ENCODE measurements at places on chromosomes 6 and 20.

GRCh38 chr6:161631676-161632194 lies 357.9 kb upstream of the AGPAT4 start:
- no peak for DNase-seq

- no peak for DNase-seq
Measured at GRCh38 chr20:62477669-62478455, 2.1 kb upstream of the GATA5 start.

- no peak for DNase-seq
Measured at GRCh38 chr20:22093122-22093521, 387.7 kb downstream of the PAX1 start.

GRCh38 chr20:22686097-22686496 lies 101.7 kb upstream of the FOXA2 start:
- DNase-seq, result no peak

GRCh38 chr6:14095437-14095836 lies 22.1 kb upstream of the CD83 start:
- no peak for DNase-seq

GRCh38 chr6:111572216-111572706 lies 33.4 kb downstream of the TRAF3IP2 start:
- no peak for DNase-seq

DNA sequence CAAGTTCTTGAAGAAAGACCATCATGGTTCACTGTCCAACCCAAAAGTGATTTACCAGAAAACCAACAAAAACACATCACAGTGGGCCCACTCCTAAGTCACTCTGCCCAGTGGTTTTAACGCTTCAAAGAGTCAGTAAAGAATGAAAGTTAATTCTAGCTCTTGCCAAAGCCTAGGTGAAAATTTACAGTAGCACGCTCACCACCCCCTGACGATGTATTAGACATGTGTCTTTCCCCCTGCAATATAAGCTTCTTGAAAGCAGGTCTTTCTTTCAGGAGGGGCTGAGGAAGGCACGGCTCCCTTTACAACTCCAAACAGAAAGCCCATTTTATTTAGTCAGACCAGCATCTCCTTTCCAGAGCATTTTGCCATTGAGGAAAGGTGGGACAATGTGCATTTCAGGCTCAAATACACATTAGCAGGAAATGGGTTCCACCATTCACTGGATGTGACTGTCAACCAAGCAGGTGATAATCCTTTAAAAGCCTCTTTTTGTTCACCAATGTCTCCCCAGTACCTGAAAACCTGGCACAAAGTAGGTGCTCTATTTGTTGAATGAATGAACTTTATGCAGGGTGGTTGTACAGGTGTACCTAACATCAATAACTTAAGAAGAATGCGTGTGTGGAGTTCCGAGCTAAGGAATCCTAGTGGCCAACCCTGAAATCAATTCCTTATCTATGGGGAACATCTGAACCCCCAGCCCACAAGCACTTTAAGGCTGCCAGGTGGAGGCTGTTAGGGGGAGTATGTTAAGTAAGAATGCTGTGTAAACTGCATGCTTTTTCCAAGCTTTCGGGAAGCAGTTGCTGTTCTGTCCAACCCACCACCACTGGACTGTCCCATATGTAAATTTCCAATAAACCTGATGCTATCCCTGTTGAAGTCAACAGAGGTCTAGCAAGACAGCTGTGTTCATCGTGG lies 11.4 kb downstream of the EZR start:
- no peak for DNase-seq

- DNase-seq, result no peak
Measured at GRCh38 chr6:73515204-73515655, 5.6 kb downstream of the EEF1A1 start.

GRCh38 chr6:95185874-95186273 lies 391.5 kb upstream of the MANEA start:
- no peak for DNase-seq

GRCh38 chr6:11953641-11954040 lies 58.5 kb upstream of the HIVEP1 start:
- no peak for DNase-seq

GRCh38 chr6:13081189-13081563 lies 247.2 kb downstream of the TBC1D7 start:
- no peak for DNase-seq

GRCh38 chr6:107470364-107470763 lies 11.0 kb upstream of the PDSS2 start:
- DNase-seq, result no peak

DNA sequence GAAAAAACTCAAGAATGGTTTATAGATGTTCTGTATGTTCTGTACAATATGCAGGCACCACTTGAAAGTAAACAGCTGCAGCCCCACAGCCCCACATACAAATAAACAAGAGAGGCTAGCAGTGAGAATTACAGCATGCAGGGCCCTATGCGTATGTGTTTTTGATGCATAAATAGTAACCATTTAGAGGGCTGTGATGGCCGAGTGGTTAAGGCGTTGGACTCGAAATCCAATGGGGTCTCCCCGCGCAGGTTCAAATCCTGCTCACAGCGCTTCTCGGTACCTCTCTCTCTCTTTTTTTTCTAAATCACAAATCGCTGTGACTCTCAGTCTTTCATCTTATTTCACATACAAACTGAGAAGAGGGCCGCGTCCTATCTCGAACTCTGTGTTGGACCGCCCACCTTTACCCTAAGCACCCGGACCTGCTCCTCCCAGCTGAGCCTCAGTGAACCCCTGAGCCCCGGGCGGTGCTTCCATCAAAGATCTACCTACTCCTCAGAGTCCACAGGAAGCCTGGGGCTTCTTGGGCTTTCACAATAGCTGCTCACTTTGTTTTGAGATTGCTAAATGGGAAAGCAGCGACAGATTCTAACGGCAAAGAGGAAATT lies 37.7 kb upstream of the PRSS16 start:
- no peak for DNase-seq

DNA sequence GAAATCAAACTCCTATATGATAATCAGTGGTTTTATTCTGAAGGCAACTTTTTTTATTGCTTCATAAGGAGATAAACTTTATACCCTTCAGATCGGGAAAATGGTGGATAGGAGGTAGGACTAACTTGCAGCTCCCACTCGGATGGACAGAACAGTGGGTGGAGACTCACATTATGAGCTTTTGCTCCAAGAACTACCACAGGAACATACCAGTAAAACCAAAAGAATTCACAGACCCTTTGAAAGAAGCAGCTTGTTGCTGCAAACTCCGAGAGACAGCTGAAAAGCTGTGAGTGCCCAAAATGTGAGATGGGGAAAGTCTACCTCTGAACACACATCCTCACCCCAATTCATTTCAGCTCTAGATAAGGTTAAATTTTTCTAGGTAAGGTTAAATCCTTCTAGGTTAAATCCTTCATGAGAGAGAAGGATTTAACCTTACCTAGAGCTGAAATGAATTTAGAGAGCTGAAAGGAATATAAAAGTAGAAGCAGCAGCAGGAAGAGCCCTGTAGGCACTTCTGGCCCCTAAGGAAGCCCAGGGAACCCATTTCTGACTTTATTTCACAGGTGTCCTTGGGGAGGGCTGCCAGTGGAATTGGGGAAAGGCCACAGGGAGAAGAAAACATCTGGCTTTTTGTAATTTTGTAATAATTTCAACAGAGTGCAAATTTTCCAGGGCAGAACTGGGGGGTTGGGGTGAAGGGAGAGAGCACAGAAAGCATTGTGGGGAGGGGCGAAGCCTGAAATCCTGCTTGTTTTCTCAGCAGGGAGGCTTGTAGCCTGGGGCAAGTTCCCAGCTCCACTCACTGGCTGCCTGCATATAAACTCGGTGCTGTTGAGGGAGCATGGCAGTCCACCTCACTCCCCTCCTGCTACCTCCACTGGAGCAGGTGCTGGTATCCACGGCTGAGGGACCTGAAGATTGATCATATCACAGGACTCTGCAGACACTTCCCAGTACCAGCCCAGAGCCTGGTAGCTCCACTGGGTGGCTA lies 65.9 kb upstream of the HCRTR2 start:
- DNase-seq, result no peak

DNA sequence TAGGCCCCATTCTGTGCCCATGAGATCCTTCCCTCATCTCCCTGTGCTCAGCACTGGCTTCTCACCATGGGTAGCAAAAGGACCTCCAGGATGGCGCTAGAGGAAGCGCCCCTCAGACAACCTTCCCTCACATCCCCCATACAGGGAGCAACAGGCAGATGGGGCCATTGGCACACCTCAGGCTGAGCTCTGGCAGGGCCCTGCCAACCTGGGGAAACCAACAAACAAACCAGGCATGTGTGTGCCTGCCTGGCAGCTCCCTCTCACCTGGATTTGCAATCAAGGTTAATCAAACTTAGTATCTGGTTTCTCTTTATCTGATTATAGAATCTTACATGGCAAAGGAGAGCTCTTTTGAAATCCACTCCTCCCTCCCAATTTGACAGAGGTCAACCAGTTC lies 134.9 kb downstream of the SLC23A2 start:
- DNase-seq, result no peak

DNA sequence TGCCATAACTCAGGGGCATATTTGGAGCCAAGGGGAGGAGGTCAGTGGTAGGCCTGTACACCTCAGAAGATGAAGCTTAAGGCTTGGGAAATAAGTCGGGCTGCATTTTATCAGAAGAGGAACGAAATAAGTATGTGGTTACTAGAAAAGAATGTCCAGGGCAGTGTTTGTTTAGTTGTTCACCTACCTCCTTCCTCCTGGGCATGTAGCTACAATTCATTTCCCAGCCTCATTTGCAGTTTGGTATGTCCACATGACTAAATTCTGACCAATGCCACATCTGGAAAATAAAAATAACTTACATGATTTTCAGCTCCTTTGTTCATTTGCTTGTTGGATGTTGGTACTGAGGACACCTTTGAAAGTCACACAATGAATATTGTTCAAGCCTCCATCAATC lies 294.5 kb upstream of the RGS17 start:
- no peak for DNase-seq

DNA sequence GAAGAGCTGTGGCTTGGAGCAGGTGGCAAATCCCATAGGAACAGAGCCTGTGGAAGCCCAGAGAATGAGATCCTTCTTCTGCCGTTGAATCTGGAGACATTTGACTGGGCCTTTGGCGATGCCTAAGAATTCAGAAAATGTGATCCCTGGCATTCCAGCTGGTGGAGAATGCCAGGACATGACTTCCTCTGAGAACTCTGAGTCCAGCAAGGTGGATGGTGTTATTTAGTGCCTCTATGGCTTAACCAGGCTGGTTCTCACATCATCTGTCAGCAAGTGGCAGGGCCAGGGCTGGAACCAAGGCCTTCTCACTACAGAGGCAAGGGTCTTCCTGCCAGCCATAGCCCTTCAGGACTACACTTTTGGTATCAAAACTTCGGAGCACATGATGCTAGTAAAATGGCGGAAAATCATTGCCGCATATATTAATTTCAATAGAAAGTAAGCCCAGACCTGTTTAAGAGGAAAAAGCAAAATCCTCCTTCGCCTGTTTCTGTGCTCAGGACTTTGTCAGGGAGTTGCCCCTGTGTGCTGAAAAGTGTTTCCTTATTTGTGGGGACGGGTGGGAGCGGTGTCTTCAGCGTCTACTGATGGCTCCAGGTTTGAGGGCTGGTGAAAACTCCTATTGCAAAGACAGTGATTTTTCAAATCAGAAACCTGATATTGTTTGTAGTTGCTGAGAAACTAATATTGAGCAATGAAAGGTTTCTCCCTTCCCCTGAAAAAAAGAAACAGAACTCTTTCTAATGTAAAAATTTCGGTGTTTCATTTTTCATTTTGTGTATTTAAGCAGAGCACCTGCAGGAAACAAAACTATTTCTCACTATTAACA lies 23.9 kb downstream of the DUSP22 start:
- DNase-seq, result no peak

DNA sequence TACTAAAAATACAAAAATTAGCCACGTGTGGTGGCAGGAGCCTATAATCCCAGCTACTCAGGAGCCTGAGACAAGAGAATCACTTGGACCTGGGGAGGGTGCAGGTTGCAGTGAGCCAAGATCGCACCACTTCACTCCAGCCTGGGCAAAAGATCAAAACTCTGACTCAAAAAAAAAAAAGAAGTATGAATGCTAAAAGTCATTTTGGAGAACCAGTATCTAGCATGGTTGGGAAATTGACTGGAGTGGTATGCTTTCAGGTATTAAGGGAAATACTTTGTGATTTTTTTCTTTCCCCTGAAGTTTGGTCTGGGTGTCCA lies 30.1 kb downstream of the PCMT1 start:
- DNase-seq, result no peak

- no peak for DNase-seq
Measured at GRCh38 chr20:3711484-3711941, 887 bp downstream of the SIGLEC1 start.

- no peak for DNase-seq
Measured at GRCh38 chr6:130269969-130270635, 47.4 kb upstream of the SAMD3 start.

DNA sequence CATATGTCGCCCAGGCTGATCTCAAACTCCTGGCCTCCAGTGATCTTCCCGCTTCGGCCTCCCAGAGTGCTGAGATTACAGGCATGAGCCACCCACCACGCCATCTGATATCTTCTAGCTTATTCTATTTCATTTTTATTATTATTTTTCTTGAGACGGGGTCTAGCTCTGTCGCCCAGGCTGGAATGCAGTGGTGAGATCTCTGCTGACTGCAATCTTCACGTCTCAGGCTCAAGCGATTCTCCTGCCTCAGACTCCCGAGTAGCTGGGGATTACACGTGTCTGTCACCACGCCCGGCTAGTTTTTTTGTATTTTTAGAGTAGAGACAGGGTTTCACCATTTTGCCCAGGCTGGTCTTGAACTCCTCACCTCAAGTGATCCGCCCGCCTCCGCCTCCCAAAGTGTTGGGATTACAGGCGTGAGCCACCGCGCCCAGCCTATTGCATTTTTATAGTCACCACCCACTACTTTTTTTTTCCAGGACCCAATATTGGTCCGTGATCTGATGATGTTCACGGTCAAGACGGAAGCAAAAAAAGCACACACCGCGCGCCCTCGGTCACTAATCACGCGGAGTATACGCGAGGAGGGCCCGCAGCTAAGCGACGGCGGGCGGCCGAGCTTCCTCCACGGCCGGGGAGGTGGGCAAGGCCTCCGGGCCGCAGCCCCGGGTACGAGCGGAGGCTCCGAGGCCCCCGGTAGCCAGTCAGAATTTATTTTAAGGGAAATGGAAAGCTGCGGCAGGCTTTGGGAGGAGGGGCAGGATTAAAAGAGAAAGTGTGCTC lies 1.1 kb upstream of the LSM14B start:
- no peak for DNase-seq

- DNase-seq, result no peak
Measured at GRCh38 chr20:14759979-14760378, 422.6 kb upstream of the FLRT3 start.

DNA sequence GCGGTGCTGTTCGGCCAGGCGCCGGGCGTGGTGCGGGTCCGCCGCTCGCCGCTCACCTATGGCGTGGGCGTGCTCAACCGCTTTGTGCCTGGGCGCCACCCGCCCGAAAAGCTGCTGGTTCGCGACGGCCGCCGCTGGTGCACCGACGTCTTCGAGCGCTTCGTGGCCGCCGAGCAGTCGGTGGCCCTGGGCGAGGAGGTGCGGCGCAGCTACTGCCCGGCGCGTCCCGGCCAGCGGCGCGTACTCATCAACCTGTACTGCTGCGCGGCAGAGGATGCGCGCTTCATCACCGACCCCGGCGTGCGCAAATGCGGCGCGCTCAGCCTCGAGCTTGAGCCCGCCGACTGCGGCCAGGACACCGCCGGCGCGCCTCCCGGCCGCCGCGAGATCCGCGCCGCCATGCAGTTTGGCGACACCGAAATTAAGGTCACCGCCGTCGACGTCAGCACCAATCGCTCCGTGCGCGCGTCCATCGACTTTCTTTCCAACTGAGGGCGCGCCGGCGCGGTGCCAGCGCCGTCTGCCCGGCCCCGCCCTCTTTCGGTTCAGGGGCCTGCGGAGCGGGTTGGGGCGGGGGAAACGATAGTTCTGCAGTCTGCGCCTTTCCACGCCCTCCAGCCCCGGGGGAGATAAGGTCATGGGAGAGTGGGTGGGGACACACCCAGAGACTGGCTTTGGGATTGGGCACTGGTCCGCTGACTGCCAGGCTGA lies 15.7 kb downstream of the ADISSP start:
- DNase-seq, result no peak

- DNase-seq, result no peak
Measured at GRCh38 chr20:36390719-36391415, 84.7 kb downstream of the DLGAP4 start.

All from NCI-H1417 treated with DMSO at 0.1 percent for 48 hours (cell line).